ENCODE measurements at places on chromosomes 5 and 9. TPM values are rescaled to one million over a fixed set of nuclear protein-coding genes. Genes with fewer than 3 reads are reported as not detected.

- DNase-seq = no peak
These were observed 130.7 kb downstream of the TRIM32 start for GRCh38 chr9:116817762-116818161.

DNA sequence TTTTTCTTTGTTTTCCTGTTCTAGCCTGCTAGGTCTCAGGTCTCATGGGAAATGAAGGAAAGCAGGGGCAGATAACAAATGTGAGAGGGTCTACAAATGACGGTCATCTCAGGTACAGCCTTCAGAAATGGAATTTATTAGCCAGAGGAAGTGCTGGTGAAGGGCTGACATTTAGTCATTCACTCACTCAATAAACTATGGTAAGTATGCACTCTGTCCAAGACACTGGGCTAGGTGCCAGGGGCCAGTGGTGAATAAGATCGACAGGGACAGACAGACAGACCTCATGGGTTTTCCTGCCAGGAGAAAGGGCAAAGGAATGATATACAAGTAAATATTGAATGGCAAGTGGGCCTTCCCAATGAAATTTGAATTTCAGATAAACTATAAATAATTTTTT, 6.3 kb downstream of the PDE6A start:
- DNase-seq = peak; percentile 59

DNA sequence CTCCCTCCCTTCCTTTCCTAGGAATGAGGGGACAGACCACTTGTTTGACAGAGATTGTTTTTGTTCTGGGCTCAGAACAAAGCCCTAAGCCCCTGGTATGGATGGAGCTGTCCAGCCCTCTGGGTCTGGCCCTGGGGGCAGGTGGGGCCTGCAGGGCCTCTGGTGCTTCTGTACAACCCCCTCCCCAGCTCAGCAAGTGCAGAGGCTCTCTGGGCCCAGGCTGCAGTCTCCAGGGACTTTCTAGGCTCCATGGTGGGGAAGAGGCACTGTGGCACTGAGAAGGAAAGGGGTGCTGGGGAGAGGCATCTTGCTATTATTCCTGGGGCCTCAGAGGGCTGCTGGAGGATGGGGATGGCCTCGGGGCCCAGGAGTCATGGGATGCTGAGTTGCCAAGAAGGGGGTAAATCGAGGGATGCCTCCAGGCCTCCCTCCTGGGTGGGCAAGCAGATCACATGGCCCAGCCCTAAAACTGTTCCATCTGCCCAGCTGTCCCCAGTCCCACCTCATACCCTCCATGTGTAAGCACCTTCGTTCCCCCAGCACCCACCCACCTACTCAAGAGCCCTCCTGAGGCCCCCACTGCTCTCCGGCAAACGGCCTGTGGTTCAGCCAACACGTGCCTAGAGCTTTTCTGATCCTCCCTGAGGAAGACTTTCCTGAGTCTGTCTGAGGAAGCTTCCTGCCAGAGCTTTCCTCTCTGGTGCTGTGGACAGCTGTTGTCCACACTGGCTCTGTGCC, 225.7 kb downstream of the CACNA1B start:
- no peak for DNase-seq

DNA sequence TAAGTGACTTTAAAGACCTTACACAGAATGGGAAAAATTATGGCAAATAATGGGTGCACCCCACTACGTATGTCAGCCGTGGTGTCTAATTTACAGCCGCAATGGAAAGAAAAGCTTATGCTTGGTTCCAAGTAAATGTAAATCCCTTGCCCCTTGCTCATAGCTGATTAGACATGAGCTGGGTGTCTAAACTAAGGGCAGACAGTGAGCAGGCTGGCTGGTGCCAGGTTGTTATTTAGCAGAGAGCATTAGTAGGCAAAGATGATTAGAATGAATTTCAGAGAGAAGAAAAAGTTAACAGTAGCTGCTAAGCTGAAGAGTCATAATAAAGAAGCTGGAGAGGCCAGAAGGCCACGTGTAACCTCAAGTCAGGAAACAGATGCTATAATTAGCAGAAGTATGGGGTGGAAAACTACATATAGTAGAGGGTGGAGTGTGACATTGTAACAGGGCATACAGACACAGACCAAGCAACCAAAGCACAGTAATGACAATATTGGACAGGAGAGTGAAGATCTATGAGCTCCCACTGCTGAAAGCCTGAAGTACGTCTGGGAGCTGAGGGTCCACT, 257.7 kb downstream of the MCTP1 start:
- no peak for DNase-seq

GRCh38 chr9:136297016-136297691, 6.7 kb downstream of the CCDC187 start:
- DNase-seq = no peak

DNA sequence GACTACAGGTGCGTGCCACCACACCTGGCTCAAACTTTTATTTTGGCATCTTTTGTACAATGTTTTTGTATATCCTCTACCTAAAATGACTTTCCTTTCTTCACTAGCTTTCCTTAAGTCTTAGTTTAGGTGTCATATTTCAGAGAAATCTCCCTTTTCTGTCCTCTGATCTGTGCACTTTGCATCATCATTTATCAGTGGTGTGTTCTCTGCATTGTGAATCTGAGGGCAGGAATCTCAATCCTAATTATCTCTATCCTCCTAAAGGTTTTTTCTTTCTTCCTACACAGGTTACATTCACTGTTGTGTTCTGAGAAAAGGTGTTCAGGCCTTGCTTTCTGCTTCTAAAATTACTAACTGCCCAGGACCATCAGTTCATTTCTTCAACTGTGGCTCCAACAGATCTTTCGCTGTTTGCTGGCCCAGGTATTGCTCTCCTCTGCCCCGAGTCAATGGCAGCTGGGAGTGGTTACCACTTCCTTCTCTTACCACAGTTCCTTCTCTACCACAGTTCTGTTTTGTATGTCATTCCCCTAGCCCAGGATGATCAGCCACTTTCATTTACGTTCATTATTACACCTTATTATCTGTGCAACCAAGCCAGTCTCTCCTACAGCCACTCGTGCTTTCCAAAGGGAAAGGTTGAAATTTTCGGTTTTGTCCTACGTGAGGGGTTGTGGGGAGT, 14.0 kb downstream of the TGFBR1 start:
- DNase-seq = no peak

- no peak for DNase-seq
These were observed 1891.7 kb upstream of the WWC1 start for GRCh38 chr5:166399781-166400180.

DNA sequence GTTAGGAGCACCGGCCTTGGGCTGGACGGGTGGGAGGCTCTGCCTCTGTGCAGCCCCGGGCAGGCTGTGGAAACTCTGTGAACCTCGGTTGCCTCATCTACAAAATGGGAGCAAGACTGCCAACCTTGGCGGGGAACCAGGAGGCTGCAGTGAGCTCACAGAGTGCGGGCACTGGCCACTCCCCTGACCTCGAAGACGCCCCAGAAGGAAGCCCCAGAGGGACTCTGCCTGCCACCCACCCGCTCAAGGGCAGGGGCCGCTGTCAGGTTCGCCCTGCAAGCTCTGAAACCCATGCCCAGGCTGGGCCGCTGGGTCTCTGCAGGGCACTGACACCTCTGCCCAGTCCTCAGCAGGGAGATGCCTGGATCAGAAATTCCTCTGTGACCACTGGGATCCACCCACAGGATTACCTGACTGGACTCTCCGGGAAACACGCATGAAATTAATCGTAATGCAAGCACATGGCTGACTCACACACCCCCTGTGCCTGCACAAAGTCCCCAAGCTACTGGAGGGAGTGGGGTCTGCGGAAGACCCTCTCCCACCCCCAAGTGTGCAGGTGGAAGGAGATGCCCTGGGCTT, 7.4 kb downstream of the CCDC187 start:
- no peak for DNase-seq

The ST8SIA4 gene
- 0.35 TPM for total RNA-seq

The SLC2A6 gene
- total RNA-seq = 1.8 TPM

The ARAP3 gene
- 4.1 TPM for total RNA-seq

The PCDHA10 gene
- total RNA-seq = 11.5 TPM

The SLC36A2 gene
- not detected for total RNA-seq

The BOD1 gene
- total RNA-seq = 70.9 TPM

The ARID3C gene
- not detected for total RNA-seq

Data from A673 (cell line).